ENCODE measurements at places on chromosomes 1 and 21.
A peak's percentile ranks its signal among the peaks of the same experiment; 100 is the strongest.

DNA sequence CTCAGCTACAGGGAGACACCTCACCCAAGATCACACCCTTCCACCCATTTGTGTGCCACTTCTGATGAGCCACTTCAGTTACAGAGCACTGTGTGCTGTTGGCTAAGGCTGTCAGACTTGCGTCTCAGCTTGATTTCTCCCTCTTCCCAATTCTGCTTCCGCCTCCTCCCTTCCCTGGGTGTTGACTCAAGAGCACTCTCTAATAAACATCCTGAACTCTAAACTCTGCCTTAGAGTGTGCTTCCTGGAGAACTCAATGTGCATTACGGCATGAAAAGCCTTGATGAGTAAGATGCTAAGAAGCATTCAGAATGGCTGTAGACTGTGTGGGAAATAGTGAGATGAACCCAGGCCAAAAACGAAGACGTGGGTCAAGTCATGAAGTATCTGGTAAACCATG, 54.9 kb upstream of the S1PR1 start:
- no peak for DNase-seq

GRCh38 chr1:34721646-34722355, 33.0 kb upstream of the GJB5 start:
- no peak for DNase-seq

- no peak for DNase-seq
These were observed 122.8 kb upstream of the RAB4A start for GRCh38 chr1:229148041-229148671.

DNA sequence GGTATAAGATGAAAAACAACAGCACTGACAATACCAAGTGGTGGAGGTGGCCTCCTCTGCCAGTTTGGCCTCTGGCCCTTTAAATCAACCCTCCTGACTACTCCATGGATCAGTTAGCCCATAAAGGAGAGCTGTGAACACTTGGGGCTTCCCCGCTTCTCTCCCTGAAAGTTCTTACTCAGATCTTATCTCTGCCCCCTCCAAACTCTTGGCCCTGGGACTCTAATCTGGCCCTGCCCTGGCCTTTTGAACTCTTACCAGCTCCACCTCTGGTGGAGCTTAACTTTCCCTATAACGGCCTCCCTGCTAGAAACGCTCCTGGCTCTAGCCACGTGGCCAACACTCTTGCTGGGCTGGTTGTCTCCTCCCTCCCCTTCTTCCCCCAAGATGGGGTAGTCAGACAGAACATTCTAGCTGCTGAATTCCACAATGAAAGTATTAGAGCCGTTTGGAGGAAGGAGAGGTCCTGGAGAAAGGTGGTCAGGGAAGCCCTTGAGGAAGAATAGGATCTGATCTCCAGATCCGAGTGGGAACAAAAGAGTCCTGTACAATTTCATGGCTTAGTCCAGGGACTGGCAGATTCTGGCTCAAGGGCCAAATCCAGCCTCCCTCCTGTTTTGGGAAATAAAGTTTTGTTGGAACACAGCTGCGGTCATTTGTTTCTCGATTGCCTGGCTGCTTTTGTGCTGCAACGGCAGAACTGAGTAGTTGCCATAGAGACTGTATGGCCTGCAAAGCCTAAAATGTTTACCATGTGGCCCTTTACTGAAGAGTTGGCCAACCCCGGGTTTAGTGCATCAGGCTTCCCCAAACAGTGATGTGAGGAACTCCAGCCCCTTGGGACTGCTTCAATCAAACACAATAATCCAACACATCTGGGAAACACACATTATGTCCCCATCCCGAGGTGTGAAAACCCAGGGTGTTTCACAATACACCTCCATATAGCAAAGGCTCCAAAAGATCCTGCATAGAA, 9.5 kb upstream of the PIGR start:
- no peak for DNase-seq

DNA sequence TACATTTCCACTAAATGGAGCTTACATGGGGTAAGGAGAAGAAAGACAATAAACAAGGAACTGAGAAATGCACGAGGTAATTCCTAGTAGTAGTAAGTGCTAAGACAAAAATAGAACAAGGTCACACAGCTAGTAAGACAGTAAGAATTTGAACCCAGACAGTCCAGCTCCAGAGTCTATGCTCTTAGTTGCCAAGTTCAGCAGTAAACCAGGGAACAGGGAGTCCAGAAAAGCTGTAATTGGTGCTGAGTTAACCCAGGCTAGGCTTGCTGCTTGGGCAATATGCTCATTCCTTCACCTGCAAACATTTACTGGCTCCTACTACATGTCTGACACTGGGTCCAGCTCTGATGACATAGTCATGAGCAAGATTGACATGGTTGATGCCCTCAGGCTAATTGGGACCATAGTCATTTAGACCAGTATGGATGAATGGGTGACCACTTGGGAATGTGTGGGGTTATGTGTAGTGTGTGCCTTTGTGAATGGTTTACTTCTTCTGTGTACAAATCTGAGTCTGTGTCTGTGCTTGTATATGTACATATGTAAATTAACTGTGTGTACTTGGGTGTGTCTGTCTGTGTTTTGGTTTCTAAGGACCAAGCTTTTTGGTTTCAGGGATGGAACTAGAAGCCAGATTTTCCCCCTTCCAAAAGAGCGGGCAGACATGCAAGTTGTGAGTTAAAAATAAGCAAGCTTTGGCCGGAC, 2.0 kb downstream of the GPX7 start:
- no peak for DNase-seq

- DNase-seq: peak; percentile 76
These were observed 1.1 kb upstream of the LCK start for GRCh38 chr1:32249831-32250525.

GRCh38 chr21:16741141-16741665, 771.6 kb upstream of the CXADR start:
- no peak for DNase-seq

DNA sequence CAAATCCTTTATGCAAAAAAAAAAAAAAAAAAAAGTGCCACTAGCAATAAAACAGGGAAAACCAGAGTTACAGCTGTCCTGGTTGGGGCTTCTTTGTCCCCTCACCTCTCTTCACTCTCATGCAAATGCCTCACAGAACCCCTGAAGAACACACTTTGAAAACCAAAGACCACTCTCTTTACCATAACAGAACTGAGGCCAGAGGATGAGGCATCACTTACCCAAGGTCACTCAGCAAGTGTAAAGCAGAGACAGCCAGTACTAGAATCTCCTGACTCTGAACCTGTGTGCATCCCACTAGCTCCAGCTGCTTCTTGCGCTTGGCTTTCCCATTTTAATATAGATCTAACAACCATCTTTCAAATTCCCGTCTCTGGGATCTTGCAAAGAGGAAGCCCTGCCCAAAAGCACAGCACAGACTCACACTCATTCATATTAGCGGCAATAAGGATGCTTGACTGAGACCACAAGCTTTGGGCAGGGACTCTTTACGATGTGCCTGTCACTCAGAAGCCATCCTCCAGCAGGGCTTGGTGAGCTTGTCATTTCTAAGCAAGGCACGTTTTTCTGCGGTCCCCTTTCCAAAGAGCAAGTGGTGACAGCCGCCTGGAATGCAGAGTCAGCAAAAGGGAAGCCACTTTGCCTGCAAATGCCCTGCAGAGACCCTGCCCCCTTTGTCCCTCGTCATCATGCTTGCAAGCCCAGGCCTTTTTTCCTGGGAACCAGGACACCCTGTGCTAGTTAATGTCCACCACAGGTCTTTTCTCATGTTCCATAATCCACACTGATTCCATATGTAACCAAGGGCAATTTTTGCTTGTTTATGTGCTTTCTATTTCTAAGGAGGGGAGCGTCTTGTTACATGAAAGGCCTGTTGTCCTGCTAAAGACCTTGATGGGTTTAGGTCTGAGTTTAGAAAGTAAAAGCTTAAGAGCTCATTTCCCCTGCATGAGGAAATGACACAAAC, 76.5 kb upstream of the NFIA start:
- DNase-seq: no peak

DNA sequence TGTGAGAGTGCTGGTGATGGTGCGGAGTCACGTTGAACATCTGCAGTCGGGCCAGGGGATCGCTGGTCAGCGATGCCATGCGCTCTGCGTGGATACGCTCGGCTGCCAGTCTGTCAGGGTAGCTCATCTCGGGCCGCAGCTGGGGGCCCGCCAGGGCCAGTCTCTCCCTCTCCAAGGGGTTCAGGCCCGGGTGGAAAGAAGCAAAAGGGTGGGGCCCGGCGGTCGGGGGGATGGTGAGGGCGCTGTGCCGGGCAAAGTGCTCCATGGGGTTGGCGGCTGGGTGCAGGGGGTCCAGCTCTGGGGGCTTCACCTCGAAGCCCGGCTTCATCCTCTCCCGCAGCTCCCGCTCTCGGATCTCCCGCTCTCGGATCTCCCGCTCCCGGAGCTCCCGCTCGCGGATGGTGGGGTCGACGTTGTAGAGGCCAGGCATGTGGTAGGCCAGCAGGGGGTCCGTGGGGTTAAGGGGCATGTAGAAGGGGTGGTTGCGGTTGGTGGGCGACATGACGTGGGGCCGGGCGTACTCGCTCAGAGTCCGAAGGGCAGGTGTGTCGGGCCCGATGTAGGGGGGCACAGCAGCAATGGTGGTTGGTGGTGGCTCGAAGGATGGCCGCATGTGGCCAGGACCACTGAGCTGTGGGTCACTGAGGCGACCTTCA, 40.5 kb downstream of the SLC45A1 start:
- DNase-seq: no peak

- no peak for DNase-seq
These were observed 47.2 kb downstream of the SLC19A1 start for GRCh38 chr21:45494851-45495680.

DNA sequence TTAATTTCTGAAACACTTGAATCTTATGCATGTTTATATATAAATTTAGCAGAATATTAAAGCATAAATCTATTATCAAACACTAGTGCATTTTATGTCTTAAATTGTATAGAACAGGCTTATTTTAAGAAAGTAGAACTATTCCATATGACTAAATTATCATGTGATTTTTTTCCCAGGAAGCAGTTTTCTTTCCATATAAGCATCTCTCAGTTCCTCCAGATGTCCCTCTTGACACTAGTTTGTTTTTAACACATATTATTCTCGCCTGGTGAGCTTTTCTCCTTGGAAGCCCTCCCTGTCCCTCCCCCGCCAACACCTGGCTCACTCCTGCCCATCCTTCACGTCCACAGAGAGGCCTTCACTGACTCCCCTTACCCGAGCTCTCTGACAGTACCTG, 48.3 kb upstream of the BCAR3 start:
- DNase-seq: no peak

DNA sequence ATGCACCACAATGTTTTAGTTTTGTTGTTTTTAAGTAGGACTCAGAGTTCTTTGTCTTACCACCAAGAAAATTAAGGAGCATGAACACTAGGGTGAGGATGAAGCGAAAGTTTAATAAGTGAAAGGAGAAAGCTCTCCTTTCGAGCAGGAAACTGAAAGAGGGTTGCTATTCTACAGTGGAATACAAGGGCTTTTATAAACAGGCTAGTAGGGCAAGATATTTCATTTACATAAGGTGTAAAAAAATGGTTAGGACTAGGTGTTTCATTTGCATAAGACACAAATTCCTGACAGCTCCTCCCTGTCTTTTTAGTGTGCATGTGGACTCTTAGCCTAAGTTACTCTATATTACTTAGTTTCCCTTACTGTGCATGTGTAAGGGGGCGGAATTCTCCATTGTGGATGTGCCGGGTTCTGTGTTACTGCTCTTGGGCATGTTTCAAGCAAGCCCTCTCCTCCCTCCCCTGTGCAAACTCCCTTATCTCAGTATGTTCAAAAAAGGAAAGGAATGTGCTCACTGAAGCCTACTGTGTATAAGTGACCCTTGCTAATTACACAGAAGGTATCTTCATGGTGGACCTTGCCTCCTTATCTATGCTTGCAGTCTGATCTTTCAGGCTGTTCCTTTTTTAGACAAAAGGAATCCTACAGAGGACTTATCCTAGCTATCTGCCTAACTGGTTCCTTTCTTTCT, 7.3 kb downstream of the TSHB start:
- DNase-seq: no peak

DNA sequence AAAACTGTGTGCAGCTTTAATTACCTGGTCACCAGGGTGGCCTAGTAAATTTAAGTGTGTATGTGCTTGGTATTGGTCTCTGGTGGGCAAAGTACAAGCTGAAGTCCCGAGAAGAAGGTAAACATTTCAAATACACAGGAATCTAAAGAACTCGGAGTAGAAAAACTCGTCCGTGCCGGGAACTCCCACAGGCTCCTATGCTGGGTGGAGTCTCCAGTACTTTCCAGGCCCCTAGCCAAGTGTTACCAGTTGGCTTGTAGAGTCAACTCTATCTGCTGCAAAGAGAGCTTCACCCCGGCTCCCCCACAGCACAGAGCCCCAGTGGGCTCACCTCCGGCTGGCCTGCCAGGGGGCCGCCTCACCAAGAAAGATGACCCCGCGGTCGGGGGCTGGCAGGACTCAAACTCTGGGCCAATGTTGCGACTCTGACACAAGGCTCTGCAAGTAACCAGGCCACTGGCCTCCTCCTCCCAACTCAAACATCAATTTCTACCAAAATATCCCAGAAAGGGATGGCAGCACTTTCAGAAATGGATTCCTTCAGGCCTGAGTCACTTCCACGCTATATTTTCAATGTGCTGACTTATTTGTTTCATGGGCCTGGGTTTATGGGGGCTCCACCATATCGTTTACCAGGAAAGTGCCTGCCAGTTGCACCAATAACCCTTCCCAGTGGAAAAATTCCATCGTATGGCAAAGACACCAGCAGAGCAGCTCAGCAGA, 73.9 kb downstream of the SLC66A1 start:
- no peak for DNase-seq

DNA sequence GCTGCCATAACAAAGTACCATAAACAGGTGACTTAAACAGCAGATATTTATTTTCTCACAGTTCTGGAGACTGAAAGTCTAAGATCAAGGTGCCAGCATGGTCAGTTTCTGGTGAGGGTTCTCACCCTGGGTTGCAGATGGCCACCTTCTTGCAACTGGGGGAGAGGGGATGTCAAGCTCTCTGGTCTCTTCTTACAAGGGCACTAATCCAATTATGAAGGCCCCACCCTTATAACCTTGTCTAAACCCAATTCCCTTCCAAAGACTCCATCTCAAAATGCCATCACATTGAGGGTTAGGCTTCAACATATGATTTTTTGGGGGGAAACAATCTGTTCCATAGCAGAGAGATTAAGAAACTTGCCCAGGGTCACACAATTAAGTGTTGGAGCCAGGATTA, 24.8 kb upstream of the ANGPTL3 start:
- DNase-seq: no peak

GRCh38 chr1:221157026-221157761, 278.0 kb downstream of the HLX start:
- DNase-seq: no peak

GRCh38 chr1:156241926-156242325, at the start of gene BGLAP:
TSS of gene BGLAP (plus strand) at chr1:156242184. CDS start at chr1:156242232, 48 bp downstream.
- DNase-seq: no peak

All from stimulated activated CD8-positive, alpha-beta memory T cell treated with anti-CD3 and anti-CD28 coated beads, Interleukin-15, amount 100 ng/mL, for 48 hours (primary cell).